ENCODE measurements at places on chromosomes 1 and 21.

DNA sequence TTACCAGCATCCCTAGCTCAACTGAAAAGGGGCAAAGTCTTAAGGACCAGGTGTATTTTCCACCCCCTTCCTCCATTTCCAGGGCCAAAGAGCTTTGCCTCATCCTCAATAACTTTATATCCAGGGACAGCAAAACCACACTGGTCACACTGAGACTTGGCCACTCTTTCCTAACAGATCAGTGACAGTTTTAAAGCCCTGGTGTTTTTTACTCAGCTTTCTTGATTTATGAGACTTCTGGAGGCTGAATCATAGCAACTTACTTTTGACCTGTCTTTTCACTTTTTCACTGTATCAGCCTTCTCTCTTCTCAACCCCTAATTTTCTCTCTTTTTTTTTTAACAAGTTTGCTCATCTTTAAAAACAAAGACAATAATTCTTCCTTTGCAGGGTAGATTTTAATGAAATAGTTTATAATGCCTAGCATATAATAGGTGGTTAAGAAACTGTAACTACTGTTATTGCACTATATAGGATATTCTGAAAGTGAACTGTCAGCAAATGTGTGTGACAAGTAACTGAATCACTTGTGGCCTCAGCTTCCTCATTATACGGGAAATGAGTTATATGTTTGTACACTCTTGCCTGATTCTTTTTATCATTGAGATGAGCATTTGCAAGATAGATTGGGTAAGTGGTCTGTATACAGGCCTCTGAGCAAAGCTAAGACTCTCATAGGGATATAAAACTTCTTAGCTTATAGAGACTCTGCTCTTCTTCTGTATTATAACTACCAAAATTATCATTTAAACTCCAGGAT, 19.7 kb upstream of the DYNLT5 start:
- DNase-seq: no peak

DNA sequence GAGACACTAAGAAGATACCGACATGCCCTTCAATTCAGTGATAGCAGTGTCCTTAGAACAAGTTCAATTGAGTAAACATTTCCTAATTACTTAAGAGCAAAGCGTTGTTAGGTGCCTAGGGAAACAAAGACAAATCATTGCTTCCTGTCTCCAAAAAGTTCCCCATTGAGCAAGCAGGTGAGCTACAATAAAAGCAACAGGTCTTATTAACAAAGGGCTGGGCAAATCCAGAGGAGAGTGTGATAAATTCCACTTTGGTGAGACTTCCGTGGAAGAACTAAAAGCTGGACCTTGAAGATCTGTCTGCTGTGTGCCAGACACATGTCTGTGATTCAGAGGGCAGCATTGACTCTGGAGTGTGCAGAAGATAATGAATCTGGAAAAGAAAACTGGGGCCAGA, 1.9 kb upstream of the TUT4 start:
- DNase-seq: no peak

DNA sequence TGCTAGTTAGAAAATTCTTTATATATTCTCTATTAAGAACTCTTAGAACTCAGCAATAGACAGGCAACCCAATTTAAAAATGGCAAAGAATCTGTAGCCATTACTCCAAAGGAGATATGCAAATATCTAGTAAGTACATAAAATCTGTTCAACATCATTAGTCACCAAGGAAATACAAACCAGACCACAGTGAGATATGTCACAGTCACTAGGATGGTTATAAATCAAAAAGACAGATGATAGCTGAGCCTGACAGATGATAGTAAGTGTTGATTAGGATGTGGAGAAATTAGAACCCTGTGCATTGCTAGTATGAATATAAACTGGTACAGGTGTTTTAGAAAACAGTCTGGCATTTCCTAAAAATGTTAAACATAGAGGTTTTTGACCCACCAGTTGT, 26.6 kb downstream of the SRSF11 start:
- DNase-seq: no peak

GRCh38 chr1:194256010-194256409, 1069.6 kb upstream of the B3GALT2 start:
- DNase-seq: no peak

GRCh38 chr21:46195595-46196195, 11.4 kb upstream of the SPATC1L start:
- no peak for DNase-seq
